NCI-H1436 (cell line): ENCODE measurements at places on chromosomes 7 and 10.

- no peak for DNase-seq
These were observed 49.5 kb downstream of the VSTM2A start for GRCh38 chr7:54591404-54592386.

DNA sequence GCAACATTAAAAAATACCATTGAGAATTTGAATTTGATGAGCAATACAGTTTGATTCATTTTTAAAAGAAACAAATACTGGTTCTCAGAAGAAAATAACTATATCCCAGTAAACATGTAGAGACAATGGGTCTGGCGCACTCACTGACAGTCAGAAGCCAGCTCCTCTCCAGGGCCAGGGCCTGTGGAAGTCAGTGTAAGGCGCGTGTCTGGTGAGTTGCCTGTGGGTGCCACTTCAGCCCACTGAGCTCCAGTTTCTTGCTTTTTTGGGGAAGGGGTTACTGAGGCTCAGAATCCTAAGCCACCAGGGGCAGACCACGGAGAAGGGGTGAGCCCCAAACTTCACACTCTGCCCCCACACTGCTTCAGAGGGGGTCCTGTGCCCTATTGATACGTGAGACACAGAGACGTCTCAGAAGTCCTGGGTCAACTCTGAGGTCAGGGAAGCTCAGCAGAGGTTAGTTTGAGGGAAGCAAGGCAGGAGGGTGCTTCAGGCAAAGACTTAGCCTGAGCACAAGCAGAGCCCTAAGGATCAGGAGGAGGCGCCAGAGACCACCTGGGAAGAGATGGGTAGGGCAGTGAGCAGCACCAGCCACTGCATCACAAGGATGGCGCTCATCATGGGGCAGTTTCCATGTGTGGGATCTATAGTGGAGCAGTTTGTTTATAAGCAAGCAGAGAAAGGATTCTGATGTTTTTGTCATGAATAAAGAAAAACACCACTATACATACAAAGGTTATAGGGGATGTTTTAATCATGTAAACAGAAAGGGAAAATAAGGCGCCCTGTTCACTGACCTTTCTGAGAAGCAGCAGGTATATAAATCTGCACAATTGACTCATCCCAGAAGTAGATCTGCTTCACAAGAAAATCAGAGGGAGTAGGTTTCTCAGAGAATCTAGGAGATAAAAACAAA lies 95.7 kb downstream of the PKD1L1 start:
- DNase-seq = no peak

DNA sequence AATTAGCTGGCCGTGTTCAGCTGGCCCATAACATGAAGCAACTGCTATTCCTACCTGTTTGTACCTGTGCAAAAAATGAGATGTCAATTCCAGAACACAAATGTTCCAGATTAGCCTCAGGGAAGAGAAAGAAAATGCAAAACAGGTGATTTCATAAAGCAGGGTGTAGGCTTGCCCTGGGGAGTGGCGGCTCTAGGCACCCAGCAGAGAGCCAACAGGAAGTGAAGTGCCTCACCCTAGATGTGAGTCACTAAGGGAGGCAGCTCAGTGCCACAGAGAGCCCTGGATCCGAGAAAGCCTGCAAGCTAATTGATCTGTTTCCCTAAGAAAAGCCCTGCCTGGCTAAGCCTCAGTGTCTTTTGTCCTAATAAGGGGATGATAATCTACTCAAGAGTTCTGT lies 240.0 kb downstream of the ARHGAP21 start:
- DNase-seq = no peak

GRCh38 chr10:78776756-78777155 lies 292.0 kb upstream of the ZMIZ1 start:
- DNase-seq = no peak

GRCh38 chr7:24733414-24734060 lies 23.7 kb downstream of the GSDME start:
- DNase-seq = no peak

DNA sequence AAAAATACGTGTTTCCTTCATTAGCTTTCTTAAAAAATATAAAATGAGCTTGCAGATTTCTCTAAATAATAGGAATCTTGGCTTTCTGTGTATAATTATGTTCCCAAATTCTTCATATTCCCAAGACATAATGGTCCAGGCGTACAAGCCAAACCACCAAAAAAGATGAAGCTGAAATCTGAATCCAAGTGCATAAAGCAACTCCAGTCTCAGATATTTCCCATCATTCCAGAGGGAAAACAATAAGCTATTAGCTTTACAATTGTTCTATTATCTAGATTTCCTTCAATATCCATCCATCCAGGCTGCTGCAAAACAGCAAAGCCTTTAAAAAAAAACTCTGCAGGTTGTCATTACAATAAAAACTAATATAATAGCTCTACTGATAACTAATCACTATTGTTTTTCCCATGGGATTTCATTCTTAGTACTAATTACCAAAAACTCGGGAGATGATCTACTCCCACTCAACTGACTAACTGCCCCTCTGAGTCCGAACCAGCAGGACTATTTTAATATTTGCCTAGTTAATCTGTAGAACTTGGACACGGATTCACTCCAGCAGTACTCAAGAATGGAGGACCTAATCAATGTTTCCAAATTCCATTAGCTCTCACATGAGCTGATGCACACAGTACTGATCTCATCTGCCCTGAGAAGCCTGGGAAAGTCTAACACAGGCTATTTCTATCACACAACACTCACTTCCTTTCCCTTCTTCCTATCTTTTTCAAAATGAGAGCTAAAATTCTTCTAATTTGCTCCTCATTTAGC lies 108.9 kb upstream of the ASAH2 start:
- no peak for DNase-seq

- DNase-seq = no peak
These were observed 2.3 kb downstream of the ABCB1 start for GRCh38 chr7:87598234-87599009.

GRCh38 chr7:45068236-45069023 lies 20.3 kb downstream of the NACAD start:
- no peak for DNase-seq

GRCh38 chr10:57776688-57777432 lies 490.8 kb downstream of the IPMK start:
- no peak for DNase-seq

DNA sequence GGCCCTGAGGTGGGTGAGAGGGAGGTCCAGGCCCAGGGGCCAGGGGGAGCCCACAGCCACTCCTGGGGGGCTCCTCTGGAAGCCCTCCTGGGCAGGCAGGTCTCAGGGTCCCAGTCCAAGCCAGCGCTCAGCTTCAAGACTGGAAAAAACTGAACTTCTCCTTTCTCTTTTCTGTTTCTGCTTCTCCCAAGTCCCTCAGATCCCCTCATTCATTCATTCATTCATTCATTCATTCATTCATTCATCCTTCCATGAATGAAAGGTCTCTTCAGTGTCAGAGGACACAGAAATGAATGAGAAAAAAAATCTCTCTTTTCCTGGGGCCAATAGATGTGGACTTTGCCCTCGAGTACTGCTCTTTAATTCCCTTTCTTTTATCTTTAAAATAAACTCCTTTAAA lies 34.6 kb upstream of the PSMG3 start:
- no peak for DNase-seq

GRCh38 chr7:130292682-130293257 lies at the start of gene CPA4:
Gene CPA4, plus strand, starts transcription at chr7:130293161. Its CDS starts 20 bp downstream, at chr7:130293181.
- no peak for DNase-seq

DNA sequence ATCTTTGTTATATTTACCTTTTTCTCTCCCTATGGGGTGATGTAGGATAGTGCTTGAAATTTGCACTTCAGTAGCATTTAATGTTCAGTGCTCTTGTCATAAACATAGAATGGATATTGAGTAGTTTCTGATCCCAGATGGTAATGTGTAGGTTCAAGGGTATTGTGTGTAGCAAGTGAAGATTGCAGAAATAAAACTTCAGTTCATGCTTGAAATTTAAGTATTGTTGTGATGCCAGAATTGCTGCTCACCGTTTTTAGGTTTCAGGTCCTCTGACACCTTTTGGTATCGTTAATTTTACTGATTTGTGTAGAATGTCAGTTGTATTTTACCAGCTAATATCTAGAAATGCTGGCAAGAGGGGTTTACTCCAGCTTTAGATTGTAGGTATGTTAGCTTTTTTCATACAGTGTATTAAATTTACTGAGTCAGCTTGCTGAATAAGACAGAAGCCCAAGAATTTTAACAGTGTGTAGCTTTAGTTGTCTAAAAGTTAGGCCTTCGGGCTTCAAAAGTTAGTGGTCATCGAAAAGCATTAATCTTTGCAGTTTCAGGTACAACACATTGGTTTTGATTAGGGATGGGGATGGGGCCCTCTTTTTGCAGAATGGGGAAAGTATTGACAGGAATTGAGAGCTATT lies 1.9 kb downstream of the PTEN start:
- DNase-seq = no peak
